ENCODE measurements at places on chromosomes 1 and 21.

DNA sequence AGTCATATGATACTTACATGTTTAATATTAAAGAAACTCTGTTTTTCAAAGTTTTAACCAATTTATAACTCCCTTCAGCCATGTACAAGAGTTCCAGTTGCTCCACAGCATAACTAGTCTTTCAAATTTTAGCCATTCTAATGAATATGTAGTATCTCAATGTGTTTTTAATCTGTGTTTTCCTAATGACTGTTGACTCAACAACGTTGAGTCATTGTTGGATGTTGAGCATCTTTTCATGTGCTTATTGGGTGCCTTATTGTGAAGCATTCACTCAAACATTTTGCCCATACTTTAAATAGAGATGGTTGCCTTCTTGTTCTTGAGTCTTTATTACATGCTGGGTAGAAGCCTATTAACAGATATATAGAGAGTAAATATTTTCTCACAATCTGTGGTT is 240.2 kb upstream of the LYPLAL1 start:
- DNase-seq, result peak; percentile 28

GRCh38 chr1:173682184-173682583 is 12.5 kb upstream of the ANKRD45 start:
- no peak for DNase-seq

- peak; percentile 52 for DNase-seq
These were observed 344.4 kb downstream of the KCTD3 start for GRCh38 chr1:215911406-215911968.

GRCh38 chr1:3714814-3715213 is 37.4 kb upstream of the CCDC27 start:
- no peak for DNase-seq

- peak; percentile 87 for DNase-seq
These were observed 33.3 kb upstream of the FAM3B start for GRCh38 chr21:41283211-41283818.

DNA sequence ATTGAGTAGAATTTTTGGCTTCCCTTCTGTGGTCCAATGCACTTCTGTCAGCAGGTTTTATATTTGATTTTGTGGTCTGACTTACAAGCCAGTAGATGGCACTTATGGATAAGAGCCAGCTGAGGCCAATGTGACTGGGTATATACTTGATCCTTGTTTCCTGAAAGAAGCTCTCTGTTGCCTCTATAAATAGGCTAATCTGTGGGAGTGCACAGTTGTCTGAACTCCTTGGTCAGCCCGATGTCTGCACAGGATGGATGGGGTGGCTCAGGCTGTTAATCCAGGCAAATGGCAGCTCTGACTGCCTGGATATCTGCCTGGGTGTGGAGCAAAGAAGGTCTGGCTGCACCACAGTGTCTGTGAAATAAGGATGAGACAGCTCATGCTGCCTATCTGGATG is 1183.7 kb upstream of the PRMT6 start:
- DNase-seq, result no peak

- DNase-seq, result no peak
These were observed 33.4 kb downstream of the SLAMF6 start for GRCh38 chr1:160489513-160490261.

DNA sequence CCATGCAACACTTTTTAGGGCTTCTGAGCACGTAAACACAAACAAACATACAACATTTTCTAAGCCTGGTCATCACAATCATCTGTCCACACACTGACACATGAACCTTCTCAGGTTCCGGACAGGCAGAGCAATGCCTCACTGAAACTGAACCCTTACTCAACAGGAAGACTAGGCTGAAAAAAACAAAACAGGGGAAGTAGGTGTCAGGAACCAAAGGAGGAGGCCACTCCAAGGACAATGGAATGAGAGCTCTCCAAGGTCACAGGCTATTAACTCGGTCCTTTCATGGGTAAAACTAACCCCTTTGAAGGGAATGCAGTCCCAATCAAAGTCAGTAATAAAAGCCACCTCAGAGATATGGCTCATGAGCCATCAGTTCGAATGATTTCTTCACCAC is 76.6 kb downstream of the FAM78B start:
- DNase-seq, result no peak

DNA sequence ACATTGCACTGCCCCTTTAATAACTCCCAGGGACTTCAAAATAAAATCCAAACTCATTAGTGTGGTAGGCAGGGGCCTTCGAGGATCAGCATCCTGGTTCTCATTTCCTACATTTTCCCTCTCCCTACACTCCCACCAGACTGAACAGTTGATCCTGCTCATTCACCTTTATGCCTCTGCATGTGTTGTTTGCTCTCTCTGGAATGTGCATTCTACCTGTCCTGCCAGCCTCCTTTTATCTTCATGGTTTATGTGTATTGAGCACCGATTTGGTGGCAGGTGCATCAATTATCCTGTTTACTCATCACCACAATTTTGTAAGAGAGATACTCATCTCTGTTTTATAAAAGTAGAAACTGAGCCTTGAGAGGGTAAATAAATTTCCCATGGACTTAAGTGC is 125.0 kb downstream of the ADSS2 start:
- no peak for DNase-seq

- DNase-seq, result no peak
These were observed 382.3 kb downstream of the PRDM2 start for GRCh38 chr1:14082331-14082730.

GRCh38 chr1:61284248-61284854 is 202.0 kb downstream of the NFIA start:
- no peak for DNase-seq

- DNase-seq, result peak; percentile 8
These were observed 1.9 kb upstream of the PADI2 start for GRCh38 chr1:17120962-17121837.

Measured in IMR-90 (cell line).